ENCODE measurements at places on chromosomes 12 and 14. TPM values are rescaled to one million over a fixed set of nuclear protein-coding genes. Genes with fewer than 3 reads are reported as not detected.

NGB gene
- not detected for total RNA-seq

PZP gene
- not detected for total RNA-seq

TAS2R9 gene
- not detected for total RNA-seq

RBP5 gene
- 0.08 TPM for total RNA-seq

B4GALNT3 gene
- 0.23 TPM for total RNA-seq

Measured in smooth muscle cell of the coronary artery (primary cell).